Omental fat pad (tissue), 4 donors: ENCODE measurements at places on chromosomes 3 and 15.

- no peak for DNase-seq
Measured at GRCh38 chr15:75929799-75930565, 26.3 kb downstream of the FBXO22 start.

GRCh38 chr3:173892547-173892946, 495.0 kb downstream of the NLGN1 start:
- no peak for DNase-seq

- no peak for DNase-seq
Measured at GRCh38 chr3:190083635-190084034, 37.1 kb downstream of the P3H2 start.

DNA sequence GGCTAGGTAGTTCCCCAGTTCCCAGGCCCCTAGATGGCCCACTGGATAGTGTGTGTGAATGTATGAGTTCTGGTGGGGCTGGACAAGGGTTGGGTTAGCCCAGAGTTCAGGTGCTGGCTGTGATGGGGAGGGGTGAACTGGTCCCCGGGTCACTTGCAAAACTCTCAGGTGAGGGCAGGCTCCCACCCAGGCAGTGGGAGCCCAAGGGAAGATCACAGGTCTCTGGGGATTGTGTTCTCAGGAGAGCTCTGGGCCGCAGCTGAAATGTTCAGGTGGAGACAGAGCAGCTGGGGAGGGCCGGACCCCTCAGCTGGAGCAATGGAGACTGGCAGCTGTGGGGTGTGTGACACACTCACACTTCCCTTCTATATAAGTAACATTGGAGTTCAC, 12.8 kb upstream of the FAM98B start:
- no peak for DNase-seq

DNA sequence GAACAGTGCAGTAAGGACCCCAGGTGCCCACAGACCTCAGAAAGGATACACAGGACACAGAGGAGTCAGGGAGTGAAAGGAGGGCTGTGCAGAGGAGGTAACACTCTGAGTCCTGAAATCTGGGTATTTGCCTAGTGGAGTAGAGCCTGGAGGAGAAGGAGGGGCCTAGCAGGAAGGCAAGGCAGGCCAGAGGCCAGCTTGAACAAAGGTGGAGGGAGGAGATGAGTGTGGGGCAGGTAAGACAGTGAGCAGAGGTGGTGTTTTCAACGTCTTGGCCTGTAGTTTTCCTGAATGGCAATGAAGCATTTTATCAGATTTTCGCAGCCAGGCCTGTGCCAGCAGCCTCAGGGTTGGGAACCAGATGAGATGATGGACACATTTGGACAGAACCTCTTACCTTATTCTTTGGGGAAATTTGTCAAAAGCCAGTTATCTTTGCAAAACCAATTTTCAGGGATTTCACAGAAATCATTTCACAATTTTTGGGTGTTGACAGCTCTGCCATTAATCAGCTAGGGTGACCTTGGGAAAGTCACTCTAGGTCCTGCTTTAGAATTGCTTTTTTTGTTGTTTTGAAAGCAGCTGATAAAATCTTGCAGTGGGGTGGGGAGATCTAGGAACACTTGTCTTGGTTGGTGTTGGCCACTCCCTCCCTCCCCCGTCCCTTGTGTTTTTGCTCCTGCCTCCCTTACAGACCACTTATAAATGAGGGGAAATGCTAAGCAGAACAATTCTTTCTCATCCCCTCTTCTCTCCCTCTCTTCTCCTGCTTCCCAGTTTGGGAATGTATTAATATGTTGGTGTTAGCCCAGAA, 38.4 kb downstream of the SPSB4 start:
- no peak for DNase-seq

GRCh38 chr15:101250341-101250831, 1.5 kb downstream of the CHSY1 start:
- no peak for DNase-seq

DNA sequence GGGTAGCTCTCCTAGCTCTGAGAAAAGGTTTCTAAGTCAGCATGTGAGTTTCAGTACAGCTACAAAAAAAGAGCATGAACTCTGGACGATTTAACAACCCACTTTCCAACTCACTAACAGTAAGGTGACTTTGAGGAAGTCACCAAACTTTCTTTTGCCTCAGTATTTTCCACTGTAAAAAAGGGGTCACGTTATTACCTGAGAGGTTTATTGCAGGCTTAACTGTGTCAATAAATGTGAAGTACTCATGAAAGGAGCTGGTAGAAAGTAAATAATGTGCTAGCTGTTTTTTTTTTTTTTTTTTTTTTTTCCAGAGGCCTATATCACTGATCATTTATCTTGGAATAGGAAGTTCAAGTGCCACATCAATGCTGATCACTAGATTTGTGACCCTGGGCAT, 89.3 kb downstream of the PLSCR2 start:
- DNase-seq, result no peak

GRCh38 chr3:9947025-9947995, 4.9 kb downstream of the PRRT3 start:
- no peak for DNase-seq

DNA sequence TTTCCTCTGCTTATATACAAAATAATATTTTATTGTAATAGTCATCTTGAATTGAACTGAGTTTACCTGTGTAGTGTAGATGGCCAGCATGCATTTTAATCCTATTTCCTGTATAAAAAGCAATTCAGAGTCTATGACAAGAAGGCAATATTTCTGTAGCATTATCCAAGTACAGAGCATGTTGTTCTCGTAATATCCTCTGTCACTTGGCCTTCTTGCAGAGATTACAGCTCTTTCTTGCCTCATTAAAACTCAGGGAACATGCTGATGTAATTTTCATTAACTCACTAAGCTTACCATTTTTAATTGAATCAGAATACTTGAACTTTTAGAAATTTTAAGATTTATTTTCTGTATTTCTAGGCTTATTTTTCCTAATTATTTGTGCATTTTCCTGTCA, 203.3 kb upstream of the AGTR1 start:
- DNase-seq, result no peak

GRCh38 chr3:71189480-71189879, 394.0 kb downstream of the FOXP1 start:
- no peak for DNase-seq

DNA sequence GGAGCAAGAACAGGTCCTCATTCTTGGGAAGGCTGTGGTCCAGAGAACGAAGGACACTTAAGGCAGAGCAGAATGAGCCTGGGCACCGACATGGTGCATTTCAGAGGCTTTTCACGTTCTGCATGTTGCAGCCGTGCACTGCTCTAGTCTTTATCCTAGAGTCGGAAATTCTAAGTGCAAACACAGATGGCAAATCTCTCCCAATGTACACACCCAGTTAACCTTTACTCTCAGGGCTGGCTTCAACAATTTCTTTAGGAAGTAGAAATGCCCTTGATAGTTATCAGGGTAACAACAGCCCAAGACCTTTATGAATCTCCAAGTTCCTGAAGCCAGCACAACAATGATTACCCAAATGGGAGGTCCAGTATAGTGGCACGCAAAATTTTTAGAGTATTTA, 39.1 kb upstream of the LRTM1 start:
- DNase-seq, result no peak

GRCh38 chr15:57385923-57386390, 9.7 kb downstream of the CGNL1 start:
- DNase-seq, result no peak

- no peak for DNase-seq
Measured at GRCh38 chr3:168476360-168476980, 380.7 kb upstream of the GOLIM4 start.

DNA sequence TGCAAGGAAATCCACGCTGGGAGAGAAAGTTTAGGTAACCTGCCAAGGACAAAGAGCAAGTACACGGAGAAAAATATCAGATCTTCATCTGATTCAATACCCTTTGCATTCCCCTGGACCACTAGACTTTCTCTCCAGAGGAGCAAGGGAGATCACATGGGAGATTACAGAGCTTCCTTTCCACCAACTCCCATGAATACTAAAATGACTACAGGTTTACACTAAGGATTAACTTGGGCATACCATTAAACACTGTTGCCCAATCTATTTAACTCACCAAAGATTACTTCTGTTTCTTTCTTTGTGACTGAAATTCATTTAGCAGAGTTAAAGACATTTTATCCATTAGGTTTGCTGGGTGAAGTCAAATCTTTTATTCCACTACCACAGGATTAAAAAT, 71.2 kb downstream of the RYK start:
- DNase-seq, result no peak

DNA sequence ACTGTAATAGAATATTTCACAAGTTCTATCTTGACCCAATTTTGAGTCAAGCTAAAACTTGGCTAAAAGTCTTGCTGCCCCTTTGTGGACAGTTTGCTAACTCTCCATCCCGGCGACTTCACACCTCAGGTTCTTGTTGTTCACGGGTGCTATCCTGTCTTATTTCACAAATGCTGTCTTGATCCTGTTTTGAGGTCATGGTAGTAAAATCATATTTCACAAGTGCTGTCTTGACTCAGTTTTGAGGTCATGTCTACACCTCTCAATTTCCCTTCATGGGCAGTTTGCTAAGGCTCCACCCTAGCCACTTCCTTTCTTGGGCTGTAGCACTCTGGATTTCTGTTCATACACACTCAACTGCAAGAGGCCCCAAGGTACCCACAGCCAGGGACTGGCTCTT, 45.0 kb upstream of the GK5 start:
- no peak for DNase-seq

GRCh38 chr3:30098243-30098642, 508.2 kb upstream of the TGFBR2 start:
- no peak for DNase-seq

GRCh38 chr15:36645106-36645505, 65.7 kb downstream of the CDIN1 start:
- DNase-seq, result no peak

DNA sequence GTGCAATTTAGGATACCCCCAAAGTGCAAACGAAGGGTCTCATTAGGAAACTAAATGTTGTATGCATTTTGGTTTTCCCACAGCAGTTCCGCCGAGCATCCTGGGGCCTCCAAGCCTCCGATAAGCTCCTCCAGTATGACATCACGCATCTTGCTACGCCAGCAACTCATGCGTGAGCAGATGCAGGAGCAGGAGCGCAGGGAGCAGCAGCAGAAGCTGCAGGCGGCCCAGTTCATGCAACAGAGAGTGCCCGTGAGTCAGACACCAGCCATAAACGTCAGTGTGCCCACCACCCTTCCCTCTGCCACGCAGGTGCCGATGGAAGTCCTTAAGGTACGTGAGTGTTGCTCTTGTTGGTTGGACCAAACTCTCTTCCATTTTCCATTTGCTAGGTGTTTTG, 120.5 kb upstream of the SAMMSON start:
- DNase-seq, result no peak

GRCh38 chr3:17645074-17645698, 97.2 kb downstream of the TBC1D5 start:
- DNase-seq, result no peak

DNA sequence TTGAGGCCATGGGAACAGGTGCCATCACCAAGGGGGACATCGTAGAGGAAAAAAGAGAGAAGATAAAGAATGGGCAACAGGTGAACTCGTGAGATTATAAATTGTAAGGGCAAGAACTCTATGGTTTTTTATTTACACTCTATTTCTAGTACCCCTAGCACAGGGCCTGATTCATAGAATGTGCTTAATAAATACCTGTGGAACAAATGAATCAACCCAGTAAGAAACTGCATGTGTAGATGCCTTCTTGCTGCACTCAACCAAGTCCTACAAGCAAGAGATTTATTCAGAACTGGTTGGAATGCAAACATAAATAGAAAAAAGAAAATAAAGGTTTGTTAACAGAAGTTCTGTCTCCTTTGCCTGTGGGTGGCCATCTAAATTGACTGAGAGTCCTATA, 18.7 kb upstream of the KPNA1 start:
- no peak for DNase-seq

DNA sequence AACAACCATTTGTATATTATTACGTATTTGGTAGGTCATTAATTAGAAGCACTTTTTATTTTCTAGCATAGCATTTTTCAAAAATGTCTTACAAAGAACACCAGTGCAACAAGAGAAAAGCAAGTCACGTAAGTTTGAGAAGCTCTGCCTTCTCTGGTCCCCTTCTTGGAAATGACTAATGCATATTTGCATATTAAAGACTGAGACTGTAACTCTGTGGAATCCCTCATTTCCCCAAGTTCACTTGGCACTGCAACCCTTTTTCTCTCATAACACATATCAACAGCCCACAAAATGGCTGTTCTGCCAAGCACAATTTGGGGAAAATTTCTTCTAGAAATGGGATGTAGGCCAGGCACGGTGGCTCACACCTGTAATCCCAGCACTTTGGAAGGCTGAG, 176.3 kb downstream of the ERC2 start:
- DNase-seq, result no peak

DNA sequence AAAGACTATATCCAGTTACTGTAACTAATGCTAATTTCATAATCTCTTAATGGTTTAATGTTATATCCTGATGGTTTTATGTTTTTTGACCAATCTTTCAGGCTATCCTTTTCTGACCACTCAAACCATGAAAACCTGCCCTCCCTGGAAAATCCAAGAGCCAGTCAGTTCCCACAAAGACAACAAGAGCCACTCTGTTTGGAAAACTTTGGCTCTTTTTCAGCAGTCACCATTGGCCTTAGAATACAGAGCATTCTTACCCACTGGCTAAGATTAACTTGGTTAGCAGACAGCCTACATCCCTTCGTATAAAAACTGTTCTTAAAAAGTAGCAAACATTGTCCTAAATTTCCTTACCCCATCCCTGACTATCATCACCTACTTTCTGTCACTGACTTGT, 32.9 kb downstream of the ALCAM start:
- no peak for DNase-seq

- no peak for DNase-seq
Measured at GRCh38 chr3:47652142-47652541, 73.5 kb upstream of the CSPG5 start.

GRCh38 chr3:16118396-16118795, 56.1 kb upstream of the GALNT15 start:
- DNase-seq, result no peak

- no peak for DNase-seq
Measured at GRCh38 chr3:34925851-34926250, 713.5 kb upstream of the ARPP21 start.

DNA sequence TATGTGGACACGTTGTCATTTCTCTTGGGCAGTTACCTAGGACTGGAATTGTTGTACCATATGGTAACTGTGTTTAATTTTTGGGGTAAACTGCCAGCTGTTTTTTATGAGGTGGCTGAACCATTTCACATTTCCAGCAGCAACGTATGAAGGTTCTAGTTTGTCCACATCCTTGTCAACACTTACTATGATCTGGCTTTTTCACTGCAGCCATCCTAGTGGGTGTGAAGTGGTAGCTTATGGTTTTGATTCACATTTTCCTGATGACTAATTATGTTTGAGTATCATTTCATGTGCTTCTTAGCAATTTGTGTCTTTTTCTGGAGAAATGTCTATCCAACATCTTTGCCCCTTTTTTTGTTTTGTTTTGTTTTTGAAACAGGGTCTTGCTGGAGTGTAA, 96.2 kb downstream of the VGLL4 start:
- no peak for DNase-seq
